ENCODE measurements at places on chromosomes 12 and 14.

- no peak for DNase-seq
These were observed 29.5 kb downstream of the CCDC198 start for GRCh38 chr14:57464008-57464730.

DNA sequence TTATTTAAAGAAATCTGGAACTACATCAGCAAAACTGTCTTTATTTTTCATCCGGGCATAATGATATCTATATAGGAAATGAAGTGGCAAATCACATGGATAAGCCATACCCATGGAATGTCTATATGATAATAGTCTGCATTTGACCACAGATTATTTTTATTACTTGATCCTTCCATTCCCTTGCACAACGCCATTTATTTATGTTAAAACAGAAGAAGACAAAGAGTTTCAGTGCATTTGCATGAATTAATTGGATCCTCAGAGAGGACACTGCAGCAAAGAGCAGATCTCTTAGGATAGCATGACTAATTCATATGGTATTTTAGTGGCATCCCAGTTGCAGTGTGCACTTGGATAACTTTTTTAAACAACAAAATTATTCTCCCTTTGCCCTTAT lies 345.0 kb downstream of the CCDC91 start:
- DNase-seq: no peak

DNA sequence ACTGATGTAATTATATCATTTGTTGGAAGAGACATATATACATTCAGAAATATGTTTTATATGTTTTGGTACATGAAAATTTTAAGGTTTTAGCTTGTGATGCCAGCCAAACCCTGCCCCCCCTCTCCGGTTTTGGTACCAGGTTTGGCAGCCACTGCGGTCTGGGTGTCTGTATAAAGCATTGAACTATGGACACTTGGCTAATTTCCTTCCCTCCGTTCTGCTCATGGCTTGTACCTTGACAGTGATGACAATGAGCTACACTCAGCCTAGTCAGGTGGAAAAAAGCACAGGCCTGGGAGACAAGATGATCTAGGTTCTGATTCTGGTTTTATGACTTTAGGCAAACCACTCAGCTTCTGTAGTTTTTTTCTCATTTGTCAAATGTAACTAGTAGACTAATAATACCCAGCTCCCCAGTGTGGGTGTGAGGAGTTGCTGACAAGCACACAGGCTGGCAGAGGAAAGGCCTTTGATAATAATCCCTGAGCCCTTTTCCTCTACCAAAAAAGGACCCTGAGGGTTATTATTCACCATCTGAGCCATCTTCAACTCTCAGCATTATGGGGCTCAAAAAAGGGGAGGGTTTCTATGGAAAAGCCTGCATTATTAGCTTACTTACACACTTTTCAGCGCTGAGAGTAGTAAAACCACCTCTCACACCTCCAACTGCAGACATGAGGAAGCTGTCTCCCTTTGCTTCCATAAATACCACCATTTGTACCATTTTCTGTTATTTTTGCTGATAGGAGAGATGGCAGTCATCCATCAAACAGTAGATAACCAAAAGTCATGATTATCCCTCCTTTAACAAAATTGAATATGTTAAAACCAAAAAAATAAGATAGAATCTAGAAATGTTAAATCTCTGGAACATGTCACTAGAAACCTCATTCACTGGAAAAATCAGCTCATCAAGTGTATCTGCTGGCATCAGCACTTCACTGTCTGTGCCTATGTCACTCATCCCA lies 76.3 kb upstream of the PSMC1 start:
- no peak for DNase-seq

DNA sequence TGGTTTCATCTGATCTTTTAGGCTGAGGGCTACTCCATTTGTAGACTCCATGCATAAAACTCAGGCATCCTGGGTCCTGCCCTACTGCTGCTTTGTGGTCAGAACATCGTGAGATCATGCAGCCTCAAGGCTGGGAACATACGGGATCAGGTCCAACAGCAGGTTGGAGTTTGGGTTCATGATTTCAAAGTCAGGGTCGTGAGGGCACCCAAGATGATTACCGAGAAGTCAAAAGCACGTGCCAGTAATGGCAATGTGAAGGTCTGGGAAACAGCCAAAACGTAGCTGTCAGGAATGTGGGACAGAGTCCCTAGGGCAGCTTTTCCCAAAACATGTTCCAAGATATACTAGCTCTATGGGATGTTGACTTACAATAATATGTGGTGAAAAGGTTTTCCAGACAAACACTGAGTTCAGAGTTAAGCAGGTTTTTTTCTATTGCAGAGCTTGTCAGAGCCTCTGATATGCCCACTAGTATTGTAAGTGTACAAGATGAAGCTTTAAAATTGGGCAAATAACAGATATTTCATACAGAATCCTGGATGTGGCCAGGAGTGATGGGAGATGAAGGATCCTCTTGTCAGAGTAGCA lies 130.3 kb upstream of the DNM1L start:
- no peak for DNase-seq

- no peak for DNase-seq
These were observed 751.7 kb downstream of the NRXN3 start for GRCh38 chr14:78921856-78922255.

Data from activated CD4-positive, alpha-beta T cell treated with anti-CD3 and anti-CD28 coated beads, Interleukin-2, amount 50 U/mL, for 24 hours (primary cell).